Vagina (tissue), 2 donors: ENCODE measurements at places on chromosomes 6 and 20. TPM values are rescaled to one million over a fixed set of nuclear protein-coding genes. Genes with fewer than 3 reads are reported as not detected.

GRCh38 chr6:152117156-152118133, 310.0 kb downstream of the ESR1 start:
- peaks cover 6% of the 10 kb centered on the region for H3K36me3 ChIP-seq
- H3K27me3 ChIP-seq: no peaks in the 10 kb centered on the region
- no peak overlapping the region for H3K27ac ChIP-seq
- H3K4me3 ChIP-seq: no peak overlapping the region
- H3K4me1 ChIP-seq: peaks cover 28% of the 10 kb centered on the region

GRCh38 chr6:139940741-139941729, 566.6 kb upstream of the CITED2 start:
- H3K27me3 ChIP-seq: no peaks in the 10 kb centered on the region
- H3K36me3 ChIP-seq: no peaks in the 10 kb centered on the region
- no peaks in the 10 kb centered on the region for H3K4me1 ChIP-seq
- no peak overlapping the region for H3K4me3 ChIP-seq

DNA sequence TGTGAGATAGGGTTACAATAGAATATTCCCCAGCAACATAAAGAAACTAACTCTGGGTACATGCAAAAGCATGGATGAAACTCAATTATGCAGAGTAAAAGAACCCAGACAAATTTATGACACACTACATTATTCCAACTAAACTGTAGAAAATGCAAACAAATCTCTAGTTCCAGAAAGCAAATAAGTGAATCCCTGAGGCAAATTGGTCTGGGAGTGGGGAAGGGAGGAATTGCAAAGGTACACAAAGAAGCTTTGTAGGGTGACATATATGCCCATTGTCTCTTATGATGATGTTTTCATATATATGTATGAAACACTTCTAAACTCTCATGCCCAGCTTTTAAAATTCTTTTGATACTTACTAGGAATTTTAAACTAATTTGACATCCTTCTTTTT, 266.0 kb downstream of the CDKAL1 start:
- H3K36me3 ChIP-seq: no peaks in the 10 kb centered on the region
- H3K27me3 ChIP-seq: no peaks in the 10 kb centered on the region
- DNase-seq: no peak
- H3K27ac ChIP-seq: no peak overlapping the region

- peaks cover 20% of the 10 kb centered on the region for H3K4me1 ChIP-seq
- H3K36me3 ChIP-seq: no peaks in the 10 kb centered on the region
- H3K27ac ChIP-seq: peak overlapping the region; percentile 49
- no peak overlapping the region for H3K4me3 ChIP-seq
These were observed 248.1 kb upstream of the FOXQ1 start for GRCh38 chr6:1063671-1064355.

GRCh38 chr6:12232339-12232738, 57.8 kb upstream of the EDN1 start:
- no peaks in the 10 kb centered on the region for H3K27me3 ChIP-seq
- no peak overlapping the region for H3K4me3 ChIP-seq
- H3K27ac ChIP-seq: no peak overlapping the region
- H3K36me3 ChIP-seq: no peaks in the 10 kb centered on the region
- peaks cover 12% of the 10 kb centered on the region for H3K4me1 ChIP-seq
- DNase-seq: no peak

- no peak for DNase-seq
- H3K4me1 ChIP-seq: peaks cover 14% of the 10 kb centered on the region
- no peak overlapping the region for H3K4me3 ChIP-seq
- no peaks in the 10 kb centered on the region for H3K36me3 ChIP-seq
These were observed 746.5 kb downstream of the PTPRT start for GRCh38 chr20:42443200-42443599.

GRCh38 chr20:32123088-32123487, 13.6 kb downstream of the TM9SF4 start:
- no peak for DNase-seq
- no peaks in the 10 kb centered on the region for H3K4me1 ChIP-seq
- no peak overlapping the region for H3K27ac ChIP-seq
- no peaks in the 10 kb centered on the region for H3K27me3 ChIP-seq

DNA sequence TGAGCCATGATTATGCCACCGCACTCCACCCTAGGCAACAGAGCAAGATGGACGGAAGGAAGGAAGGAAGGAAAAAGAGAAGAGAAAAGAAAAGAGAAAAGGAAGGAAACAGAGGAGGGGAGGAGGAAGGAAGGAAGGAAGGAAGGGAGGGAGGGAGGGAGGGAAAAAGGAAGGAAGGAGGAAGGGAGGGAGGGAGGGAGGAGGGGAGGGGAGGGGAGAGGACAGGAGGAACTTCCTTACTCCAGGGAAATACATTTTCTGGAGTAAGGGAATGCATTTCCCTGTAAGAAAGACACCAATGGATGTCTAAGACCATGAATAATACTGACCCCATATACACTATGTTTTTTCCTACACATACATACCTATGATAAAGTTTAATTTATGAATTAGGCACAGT, 93.2 kb upstream of the NFATC2 start:
- no peak overlapping the region for H3K27ac ChIP-seq
- no peak overlapping the region for H3K4me3 ChIP-seq
- H3K36me3 ChIP-seq: no peaks in the 10 kb centered on the region
- DNase-seq: no peak

DNA sequence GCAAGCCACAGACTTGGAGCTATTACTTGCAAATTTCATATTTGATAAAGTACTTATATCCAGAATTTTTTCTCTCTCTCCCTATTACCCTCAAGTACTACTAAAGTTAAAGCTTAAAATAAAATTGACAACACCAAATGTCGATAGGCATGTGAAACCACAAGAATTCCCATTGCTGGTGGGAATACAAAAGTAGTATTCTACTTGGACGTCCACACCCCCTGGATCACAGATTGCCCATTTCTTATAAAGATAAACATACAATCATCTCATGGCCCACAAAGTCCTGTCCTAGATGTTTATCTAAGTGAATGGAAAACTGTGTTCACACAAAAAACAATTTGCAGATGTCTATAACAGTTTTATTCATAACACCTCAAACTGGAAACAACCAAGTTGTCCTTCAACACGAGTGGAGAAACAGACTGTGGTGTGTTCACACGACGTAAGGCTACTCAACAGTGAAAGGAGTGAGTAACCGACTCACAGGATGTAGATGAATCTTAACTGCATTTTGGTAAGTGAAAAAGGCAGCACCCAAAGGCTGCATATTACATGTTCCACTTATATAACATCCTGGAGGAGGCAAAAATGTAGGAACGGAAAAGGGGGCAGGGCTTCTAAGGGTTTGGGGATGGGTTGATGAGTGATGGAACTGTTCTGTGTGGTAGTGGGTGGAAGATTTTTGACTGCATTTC, 297.4 kb downstream of the THBS2 start:
- H3K36me3 ChIP-seq: no peaks in the 10 kb centered on the region
- no peaks in the 10 kb centered on the region for H3K27me3 ChIP-seq
- H3K4me3 ChIP-seq: no peak overlapping the region
- no peak for DNase-seq

- H3K27ac ChIP-seq: no peak overlapping the region
- no peaks in the 10 kb centered on the region for H3K36me3 ChIP-seq
- H3K4me3 ChIP-seq: no peak overlapping the region
- H3K4me1 ChIP-seq: no peaks in the 10 kb centered on the region
- no peaks in the 10 kb centered on the region for H3K27me3 ChIP-seq
These were observed 148.0 kb upstream of the LRFN2 start for GRCh38 chr6:40735121-40735520.

DNA sequence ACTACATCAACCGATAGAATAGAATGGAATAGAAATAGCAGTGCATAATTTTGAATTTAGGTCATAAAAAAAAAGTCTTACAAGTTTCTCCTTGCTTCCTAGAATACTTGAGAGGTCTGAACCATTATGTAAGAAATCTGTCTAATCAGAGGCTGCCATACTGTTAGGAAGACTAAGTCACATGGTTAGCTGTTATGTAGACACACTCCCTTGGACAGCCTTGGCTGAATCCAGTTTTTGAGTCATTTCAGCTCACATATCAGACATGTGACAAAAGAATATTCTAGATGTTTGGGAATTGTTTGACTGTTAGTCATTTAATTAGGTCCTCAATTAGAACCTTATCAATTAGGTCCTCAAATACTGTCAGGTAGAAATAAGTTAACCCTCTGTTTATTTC, 1601.4 kb downstream of the GRIK2 start:
- DNase-seq: no peak
- no peak overlapping the region for H3K4me3 ChIP-seq
- no peak overlapping the region for H3K27ac ChIP-seq
- no peaks in the 10 kb centered on the region for H3K27me3 ChIP-seq
- H3K4me1 ChIP-seq: no peaks in the 10 kb centered on the region

DNA sequence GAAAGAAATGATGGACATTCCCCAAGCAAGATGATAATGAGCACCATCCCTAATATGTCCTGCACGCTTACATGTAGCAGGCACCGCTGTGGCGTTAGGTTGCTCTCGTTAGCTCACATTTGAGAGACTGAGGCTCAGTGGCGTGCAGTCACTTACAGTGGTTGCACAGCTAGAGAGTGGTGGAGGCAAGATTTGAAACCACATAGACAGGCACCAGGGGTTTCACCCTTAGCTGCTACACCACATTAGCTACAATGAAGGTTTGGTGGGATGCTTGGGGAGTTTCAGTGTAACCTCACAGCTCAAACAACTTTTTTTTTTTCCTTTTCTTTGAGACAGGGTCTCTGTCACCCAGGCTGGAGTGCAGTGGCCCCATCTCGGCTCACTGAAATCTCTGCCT, 3.7 kb downstream of the COX4I2 start:
- no peaks in the 10 kb centered on the region for H3K27me3 ChIP-seq
- DNase-seq: no peak
- no peaks in the 10 kb centered on the region for H3K4me1 ChIP-seq
- no peak overlapping the region for H3K4me3 ChIP-seq
- no peak overlapping the region for H3K27ac ChIP-seq
- no peaks in the 10 kb centered on the region for H3K36me3 ChIP-seq

DNA sequence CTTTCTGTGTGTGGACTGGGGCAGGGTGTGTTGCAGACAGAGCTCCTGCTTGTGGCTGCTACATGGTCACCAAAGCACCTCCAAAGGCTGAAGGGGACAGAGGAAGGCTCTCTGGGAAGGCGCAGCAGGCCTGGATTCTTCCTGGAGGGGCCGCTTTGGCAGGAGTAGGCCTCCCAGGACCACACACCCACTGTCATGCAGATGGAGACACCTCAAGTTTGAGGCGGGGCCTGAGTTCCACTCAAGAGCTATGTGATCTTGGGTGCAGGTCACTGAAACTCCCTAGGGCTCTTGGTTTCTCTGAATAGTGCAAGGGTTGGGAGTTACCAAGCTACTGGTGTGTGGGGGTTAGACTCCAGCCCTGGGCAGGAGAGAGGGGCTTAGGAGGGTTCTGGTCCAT, 27.9 kb downstream of the EFCAB8 start:
- no peak overlapping the region for H3K27ac ChIP-seq
- no peaks in the 10 kb centered on the region for H3K4me1 ChIP-seq
- H3K36me3 ChIP-seq: no peaks in the 10 kb centered on the region
- no peaks in the 10 kb centered on the region for H3K27me3 ChIP-seq
- no peak for DNase-seq

DNA sequence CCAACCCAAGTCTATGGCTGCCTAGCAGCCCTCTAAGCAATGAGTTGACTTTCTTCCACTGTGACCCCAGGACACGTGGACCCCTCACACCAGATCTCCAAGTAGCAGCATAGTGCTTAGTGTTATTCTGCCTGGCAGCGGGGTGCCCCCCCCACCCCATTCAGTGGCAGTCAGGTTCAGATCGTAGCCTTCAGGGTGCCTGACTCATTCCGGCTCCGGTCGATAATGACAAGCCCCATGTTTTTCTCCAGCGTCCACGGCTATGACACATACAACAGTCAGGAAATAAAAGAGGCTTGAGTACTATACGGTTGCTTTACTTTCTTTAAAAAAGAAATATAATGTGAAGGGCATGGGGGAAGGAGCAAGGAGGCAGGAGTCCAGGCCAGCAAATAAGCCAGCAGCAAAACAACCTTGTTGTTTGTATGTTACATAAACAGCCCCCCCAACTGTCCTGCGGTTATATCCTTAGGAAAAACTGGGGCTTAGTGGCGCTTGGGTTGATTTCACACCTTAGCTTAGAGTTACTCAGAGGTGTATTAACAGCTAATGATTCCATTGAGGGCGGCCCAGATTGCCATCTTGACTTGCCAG, 23.1 kb downstream of the GNAS start:
- no peaks in the 10 kb centered on the region for H3K27me3 ChIP-seq
- DNase-seq: peak; percentile 7
- no peak overlapping the region for H3K4me3 ChIP-seq
- H3K27ac ChIP-seq: no peak overlapping the region
- H3K36me3 ChIP-seq: no peaks in the 10 kb centered on the region

GRCh38 chr20:25081730-25082497, at the start of gene VSX1:
Gene VSX1, minus strand, starts transcription at chr20:25082141. Its CDS starts 45 bp downstream, at chr20:25082096.
- no peak within 1 kb of the TSS for H3K4me3 ChIP-seq
- H3K27ac ChIP-seq: no peak within 1 kb of the TSS
- H3K27me3 ChIP-seq: peaks cover 22% of the 10 kb centered on the region
- peak; percentile 49 for DNase-seq
- peaks cover 28% of the 10 kb centered on the region for H3K4me1 ChIP-seq

GRCh38 chr6:4809999-4810918, 34.1 kb downstream of the CDYL start:
- no peak for DNase-seq
- no peak overlapping the region for H3K4me3 ChIP-seq
- no peaks in the 10 kb centered on the region for H3K27me3 ChIP-seq
- H3K4me1 ChIP-seq: peaks cover 46% of the 10 kb centered on the region
- no peak overlapping the region for H3K27ac ChIP-seq

DNA sequence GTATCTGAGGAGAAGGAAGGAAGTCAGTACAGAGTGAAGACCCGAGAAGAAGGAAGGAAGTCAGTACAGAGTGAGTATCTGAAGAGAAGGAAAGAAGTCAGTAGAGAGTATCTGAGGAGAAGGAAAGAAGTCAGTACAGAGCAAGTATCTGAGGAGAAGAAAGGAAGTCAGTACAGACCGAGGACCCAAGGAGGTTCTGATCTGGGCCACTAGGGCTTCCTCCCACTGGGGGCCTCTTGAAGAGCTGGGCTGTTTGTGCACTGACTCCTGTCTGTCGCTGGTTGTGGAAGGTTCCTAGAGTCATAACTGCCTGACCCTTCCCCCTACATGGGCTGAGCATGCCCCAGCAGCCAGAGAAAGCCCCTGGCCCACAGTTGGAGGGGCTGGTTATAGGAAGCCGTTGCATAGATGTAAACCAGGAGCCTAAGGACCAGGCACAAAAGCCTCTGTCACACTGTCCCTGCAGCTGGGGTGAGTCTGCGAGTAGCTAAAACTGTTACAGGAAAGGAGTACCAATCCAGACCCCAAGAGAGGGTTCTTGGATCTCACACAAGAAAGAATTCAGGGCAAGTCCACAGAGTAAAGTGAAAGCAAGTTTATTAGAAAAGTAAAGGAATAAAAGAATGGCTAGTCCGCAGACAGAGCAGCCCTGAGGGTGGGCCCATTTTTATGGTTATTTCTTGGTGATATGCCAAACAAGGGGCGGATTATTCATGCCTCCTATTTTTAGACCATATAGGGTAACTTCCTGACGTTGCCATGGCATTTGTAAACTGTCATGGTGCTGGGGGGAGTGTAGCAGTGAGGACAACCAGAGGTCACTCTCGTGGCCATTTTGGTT, 395.9 kb downstream of the PREX1 start:
- DNase-seq: no peak
- peaks cover 8% of the 10 kb centered on the region for H3K4me1 ChIP-seq

Gene LY6G6C
- not detected for total RNA-seq

Gene SLC25A27
- 39.3 TPM for total RNA-seq

Gene PERP
- total RNA-seq: 279 TPM

Gene CASS4
- total RNA-seq: 0.74 TPM

Gene ENPP3
- 2.0 TPM for total RNA-seq

Gene MEP1A
- total RNA-seq: not detected
